ENCODE measurements at places on chromosomes 1 and 21.

DNA sequence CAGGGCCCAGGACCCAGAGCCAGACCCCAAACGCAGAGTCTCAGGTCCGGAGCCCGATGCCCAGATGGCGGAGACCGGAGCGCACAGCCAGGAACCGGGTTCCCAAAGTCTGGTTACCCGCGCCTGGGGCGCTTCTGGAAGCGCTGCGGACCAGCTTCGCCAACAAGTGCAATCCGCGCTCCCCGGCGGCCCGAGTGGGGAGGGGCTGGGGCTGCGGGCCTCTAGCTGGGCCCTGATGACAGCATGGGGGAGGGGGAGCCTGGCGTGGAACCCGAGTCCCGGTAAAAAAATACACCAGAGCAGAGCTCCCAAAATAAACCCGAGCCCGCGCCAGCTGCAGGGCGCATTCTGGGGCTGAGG lies 494 bp downstream of the NT5C1A start:
- no peak for DNase-seq

GRCh38 chr1:165678509-165678908 lies 19.9 kb downstream of the ALDH9A1 start:
- no peak for DNase-seq

- DNase-seq: no peak
Observed at GRCh38 chr1:48105165-48105564, 108.0 kb upstream of the TRABD2B start.

DNA sequence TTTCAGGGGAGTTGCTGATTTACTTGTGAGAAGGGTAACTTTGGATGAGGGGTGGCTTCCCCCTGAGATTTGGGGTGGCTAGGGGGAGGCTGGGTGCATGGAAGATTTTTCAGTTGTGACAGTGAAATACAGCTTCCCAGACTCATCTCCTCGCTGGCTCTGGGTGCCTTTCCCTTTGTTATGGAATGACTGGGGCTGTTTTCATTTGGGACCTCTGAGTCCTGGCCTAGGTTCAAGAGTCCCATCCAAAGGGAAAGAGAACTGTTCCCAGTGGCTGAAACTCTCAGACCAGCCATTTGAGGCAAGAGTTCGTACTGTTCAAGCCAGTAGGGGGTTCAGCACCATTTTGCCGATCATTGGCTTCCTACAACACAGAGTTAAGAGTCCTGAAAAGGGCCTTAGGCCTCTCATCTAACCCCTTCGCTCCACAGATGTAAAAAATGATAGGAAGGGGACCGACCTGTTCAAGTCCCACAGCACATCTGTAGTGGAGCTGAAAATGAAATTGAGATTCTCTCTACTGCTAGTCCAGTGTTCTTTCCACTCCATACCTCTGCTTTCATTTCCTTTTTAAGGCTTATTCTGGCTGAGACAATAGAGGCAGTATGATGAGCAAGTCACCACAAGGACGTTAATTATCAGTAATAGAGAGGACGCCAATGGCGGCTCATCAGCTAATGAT lies 958 bp downstream of the DDR2 start:
- DNase-seq: no peak

DNA sequence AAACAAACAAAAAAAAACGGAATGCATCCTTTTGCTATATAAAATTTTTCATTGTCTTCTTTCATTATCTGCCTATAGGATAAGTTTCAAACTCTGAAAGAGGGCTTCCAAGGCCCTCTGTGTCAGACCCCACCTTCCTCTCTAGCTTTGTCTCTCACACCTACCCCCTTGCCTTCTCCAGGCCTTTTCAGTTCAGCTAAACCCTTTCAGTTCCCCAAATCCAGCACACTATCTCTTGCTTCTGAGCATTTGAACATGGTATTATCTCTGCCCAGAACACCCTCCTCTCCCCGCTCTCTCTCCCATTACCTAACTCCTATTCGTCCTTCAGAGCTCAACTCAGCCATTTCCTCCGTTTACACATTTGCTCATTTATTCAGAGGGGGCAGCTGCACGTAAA lies 35.7 kb downstream of the C1orf216 start:
- no peak for DNase-seq

DNA sequence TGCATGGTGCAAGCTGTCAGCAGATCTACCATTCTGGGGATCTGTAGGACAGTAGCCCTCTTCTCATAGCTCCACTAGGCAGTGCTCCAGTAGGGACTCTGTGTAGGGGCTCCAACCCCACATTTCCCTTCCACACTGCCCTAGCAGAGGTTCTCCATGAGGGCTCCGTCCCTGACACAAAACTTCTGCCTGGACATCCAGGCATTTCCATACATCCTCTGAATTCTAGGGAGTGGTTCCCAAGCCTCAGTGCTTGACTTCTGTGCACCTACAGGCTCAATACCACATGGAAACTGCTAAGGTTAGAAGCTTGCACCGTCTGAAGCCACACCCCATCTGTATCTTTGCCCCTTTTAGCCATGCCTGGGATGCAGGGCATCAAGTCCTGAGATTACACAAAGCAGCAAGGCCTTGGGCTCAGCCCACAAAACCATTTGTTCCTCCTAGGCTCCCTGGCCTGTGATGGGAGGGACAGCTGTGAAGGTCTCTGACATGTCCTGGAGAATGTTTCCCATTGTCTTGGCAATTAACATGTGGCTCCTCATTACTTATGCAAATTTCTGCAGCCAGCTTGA lies 117.0 kb upstream of the NFIA start:
- DNase-seq: no peak

DNA sequence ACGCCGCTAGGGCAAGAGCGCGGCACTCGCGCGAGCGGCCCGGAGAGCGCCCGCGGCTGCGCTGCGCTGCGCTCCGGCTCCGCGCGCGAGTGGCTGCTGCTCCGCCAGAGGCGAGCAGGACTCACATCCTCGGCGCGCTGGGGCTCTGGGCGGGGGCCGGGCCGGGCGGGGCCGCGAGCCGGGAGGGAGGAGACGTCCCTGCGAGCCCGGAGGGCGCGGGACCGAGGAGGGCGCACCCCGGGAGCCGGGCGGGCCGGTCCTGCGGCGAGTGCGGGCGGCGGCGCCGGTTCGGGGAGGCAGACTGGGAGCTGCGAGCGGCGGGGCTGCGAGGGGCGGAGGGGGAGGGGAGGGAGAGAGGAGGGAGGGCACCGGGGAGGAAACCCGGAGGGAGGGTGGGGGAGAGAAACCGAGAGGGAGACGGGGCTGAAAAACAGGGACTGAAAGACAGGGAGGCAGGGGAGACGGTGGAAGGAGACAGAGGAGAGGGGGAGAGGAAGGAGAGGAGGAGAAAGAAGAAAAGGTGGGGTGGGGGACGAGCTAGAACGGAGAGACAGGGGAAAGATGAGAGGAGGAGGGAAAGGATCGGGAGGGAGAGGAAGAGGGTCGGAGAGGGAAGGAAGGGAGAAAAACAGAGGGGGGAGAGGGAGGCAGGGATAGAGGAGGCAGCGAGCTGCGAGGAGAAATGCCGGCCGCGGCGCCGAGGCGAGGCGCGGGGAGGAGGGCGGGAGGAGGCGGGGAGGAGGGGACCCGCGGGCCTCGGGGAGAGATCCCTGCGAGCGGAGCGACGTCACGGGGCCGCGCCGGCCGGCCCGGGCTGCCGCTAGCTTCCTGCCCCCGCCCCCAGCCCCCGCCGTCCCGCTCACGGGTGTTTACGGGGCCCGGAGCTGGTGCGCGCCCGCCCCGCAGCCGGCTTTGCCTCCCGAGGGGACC lies at the start of gene CAMK2N1:
Gene CAMK2N1 (minus strand): TSS at position 684 of the 930 bp plus-strand sequence. CDS start 831 bp downstream, outside the sequence.
- DNase-seq: no peak

DNA sequence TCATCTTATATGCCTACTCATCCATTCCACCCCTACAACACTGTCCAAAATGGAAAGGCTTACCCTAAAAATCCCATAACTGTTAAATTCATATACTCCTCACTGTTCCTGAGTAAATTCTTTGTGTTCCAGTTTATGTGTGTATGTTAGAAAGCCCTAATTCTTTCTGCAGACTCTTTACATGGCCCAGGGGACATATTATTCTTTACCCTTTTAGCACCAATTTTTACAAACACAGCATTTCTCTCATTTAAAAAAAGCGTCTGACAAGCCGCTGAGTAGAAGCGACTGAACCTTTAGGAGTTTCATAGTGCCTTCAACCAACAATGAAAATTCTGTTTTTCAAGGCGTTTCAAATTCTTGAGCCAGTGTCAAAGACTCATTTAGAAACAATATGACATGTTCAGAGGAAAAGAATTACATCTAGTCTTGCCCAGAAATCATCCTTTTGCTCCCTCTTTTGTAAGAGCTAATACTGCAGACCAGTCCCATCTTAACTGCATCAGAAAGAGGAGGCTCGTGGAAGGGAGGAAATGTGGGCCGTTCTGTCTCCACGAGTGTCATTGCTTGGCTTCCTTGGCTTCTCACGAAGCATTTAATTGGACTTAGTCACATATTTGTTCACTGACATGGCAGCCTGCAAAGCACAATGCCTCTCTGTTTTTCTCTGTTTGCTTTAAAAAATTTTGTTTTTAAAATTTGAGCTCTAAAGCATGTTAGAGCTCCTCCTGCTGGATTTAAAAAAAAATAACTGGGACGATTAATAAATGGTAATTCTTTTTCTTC lies 21.3 kb upstream of the C1orf105 start:
- DNase-seq: peak; percentile 73

GRCh38 chr1:9143250-9143649 lies 14.3 kb upstream of the GPR157 start:
- no peak for DNase-seq

DNA sequence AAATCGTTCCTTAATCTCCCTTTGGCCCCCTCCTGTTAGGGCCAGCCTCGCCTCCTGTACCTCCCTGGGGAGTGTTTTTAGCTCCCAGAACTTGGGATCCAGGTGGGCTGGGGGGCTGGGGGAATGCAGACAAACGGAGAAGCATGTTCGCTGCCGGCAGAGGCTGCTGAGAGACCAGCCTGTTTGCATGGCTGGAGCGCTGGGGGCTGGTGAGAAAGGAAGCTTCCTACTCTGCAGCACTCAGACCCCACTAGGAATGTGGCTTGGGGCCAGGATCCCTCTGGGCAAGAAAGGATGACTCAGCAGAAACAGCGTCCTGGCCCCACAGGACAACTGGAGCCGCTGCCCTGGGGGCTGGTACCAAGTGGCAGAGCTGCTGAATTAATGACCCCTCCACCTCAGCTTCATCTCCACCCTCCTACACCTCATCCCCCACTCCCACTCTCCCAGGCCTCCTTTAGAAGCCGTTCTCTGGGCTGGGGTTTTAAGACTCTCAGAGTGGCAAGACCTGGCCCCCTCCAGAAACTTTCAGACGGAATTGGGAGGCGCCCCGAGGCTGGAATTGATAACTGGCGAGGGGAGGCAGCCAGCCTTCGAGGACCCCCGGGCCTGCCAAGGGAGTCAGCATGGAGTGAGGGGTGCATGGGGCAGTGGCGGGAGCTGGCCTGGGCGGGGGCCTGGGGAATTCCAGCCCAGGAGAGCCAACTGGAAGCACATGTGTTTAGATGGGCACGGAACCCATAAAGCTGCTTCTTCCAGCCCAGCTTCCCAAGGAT lies 28.5 kb upstream of the EPS8L3 start:
- no peak for DNase-seq

- no peak for DNase-seq
Observed at GRCh38 chr1:66599346-66599745, 65.4 kb downstream of the SGIP1 start.

GRCh38 chr1:58944439-58944838 lies 160.6 kb upstream of the JUN start:
- no peak for DNase-seq

DNA sequence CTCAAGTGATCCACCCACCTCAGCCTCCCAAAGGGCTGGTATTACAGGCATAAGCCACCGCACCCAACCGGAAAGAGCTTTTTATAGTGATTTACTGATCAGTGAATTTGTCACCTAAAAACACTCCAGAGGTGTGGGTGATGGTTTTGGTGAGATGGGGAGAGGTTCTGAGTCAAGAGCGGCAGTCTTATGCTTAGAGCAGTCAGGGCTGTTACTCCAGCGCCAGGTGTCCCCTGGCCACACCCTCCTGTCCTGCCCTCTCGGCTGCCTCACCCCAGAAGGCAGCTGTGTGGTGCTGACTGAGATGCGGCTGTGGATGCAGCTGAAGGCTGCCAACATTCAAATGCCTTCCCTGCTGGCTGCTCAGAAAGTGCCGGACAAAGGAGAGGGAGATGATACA lies 94.5 kb upstream of the LPGAT1 start:
- DNase-seq: peak; percentile 62

- no peak for DNase-seq
Observed at GRCh38 chr1:226814751-226815537, 55.5 kb upstream of the PSEN2 start.

Measured in NAMALWA (cell line).